ENCODE measurements at places on chromosomes 12 and 14.

DNA sequence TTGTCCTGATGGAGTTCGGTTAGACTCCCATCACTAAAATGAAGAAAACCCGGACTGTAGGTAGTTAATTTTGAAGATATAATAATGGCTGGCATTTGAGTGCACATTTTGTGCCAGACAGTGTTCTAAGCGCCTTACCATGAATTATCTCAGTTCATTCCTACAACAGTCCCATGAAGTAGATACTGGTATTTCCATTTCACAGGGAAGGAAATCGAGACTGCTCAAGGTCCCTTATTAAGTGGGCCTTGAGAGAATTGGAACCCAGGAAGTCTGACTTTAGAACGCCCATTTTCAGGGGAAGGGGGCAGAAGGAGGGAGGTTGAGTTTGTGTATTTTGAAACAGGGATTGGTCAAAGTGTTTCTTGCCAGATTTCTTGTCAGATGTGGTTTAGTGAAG lies 855 bp downstream of the MNAT1 start:
- no peak for DNase-seq

DNA sequence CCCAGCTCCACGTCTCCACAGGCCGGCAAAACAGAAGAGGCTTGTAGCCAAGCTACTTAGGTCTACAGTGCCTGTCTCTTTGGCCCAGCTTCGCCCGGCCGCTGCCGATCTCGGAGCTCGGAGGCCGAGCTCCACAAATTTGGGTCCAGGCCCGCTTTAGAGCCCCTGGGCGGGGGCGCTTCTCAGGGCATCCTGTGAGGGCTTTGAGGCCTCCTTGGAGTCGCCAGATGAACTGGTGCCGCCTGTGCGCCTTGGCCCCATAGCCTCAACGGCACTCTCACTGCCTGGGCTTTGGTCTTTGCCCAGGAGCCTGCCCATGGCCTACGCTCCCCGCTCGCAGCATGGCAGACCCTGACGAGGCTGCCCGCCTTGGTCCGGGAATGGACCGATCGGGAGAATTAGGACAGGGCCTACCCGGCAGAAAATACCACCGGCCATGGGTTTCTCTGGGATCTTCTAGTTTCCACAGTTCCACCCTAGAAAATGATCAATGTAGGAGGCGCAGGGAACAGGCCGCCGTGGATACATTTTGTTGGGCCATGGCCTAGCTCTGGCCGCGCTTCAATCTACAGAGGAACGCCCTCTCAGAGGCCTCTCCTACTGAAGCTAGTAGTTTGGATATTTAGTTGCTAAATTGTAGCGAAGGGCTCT lies 953 bp upstream of the NKX2-8 start:
- DNase-seq, result no peak

GRCh38 chr12:16962889-16963288 lies 356.9 kb upstream of the LMO3 start:
- DNase-seq, result no peak

DNA sequence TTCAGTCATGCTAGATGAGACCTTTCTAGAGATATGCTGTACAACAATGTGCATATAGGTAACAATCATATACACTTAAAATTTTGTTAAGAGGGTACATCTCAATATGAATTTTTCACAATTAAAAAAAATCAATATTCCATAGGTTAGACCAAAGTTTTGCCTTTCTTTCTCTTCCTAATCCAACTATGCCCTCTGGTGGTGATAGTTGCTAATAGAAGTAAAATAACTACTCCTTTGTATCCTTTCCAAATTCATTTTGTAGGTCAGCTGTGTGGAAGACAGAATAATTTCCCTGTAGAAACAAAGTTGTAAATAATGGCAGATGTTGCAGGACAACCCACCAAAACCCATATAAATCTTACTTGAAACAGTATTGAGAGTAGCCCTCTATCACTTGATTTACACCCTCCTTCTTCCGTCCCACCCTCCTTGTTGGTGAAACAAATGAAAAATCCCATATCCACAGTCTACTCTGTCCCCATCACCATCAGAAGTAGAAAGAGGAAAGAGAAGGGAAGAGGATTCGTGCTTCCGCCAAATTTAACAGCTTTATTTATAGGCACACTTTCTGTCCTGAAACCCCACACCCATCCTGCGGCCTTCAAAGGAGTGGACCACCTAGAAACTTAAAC lies 34.2 kb upstream of the KICS2 start:
- peak; percentile 46 for DNase-seq

DNA sequence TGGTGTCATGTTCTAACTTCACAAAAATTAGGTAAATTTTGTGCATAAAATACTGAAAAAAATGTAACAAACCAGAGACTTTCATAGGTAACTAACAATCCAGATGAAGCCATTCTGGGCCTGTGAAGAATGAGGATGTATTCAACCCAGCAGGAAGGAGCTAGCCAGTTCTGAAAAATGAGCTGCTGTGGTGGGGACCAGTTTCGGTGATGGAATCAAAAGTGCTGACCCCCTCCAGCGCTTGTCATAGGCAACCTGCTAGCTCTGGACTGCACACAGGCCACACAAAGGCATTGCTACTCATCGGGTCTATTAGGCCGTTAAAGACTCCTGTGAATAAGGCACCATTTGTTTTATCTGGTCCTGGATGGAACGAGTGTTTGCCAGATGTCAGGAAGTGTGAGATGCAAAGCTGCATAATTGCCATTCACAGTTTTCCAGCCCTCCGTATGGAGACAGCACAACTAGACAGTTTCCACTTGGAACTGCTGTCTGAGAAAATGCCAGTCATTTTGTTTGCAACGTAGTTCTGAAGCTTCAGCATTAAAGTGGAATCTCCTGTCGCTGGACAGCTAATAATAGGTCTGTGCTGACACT lies 3.3 kb upstream of the RIMBP2 start:
- no peak for DNase-seq

- no peak for DNase-seq
Measured at GRCh38 chr14:99730876-99731546, 46.9 kb downstream of the CYP46A1 start.

GRCh38 chr14:32545506-32546210 lies 216.6 kb downstream of the AKAP6 start:
- no peak for DNase-seq

DNA sequence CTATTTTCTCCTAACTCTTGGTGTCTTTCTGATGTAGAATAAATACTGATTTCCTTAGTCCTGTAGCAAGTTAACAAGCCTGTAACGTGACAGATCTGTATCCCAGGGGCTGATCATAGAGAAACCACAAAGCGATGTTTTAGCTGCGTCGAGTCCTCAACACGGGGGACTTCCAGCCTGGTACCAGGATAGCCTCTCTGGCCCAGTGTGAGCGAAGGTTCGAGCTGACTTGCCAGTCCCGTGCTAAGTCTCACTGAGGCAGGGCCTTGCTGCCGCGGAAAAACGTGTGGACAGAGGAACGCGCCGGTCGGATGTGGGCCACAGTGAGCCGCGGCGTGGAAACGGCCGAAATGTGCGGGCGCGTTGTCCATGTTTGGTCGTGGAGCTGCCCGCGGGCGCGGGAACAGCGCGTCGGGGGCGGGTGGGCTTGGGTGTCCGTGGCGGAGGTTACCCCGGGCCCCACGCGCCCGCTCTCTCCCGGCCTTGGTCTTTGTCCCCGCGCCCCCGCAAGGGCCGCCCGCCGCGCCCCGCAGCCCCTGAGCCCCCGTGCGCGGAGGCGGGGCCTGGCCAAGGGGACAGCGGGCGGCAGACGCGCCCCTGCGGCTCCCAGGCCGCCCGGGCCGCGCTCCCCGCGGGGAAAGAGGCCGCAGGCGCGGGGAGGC lies 531 bp upstream of the EML1 start:
- DNase-seq, result no peak

DNA sequence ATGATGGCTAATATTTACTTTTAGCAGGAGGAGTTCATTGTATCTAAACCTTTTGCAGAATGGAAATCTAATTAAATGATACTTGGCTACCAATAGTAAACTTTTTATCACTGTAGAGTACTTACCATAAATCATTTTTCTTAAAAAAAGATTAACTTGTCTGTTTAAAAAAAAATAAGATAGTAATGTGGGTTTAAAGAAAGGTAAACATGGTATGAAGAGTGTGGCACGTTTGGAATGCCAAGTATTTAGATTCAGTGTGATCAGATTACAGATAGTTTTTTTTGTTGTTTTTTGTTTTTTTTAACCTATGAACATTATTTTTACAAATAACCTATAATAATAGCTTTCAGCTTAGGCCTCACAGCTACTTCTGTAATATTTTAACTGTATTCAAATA lies 25.8 kb downstream of the KTN1 start:
- DNase-seq, result no peak

DNA sequence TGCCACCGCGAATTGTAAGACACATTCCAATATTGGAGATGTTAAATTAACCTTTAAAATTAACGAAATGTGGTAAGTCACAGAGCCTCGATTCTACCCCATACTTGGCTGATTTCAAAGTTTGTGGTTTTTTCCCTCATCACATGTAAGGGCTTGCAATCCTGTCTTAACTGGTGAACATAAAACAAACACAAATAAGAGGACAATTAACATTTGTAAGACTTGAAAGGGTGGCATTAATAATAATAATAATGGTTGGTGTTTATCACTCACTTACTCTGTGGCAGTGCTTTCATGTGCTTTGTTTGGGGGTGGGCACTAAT lies 26.6 kb downstream of the PPFIBP1 start:
- DNase-seq, result no peak

DNA sequence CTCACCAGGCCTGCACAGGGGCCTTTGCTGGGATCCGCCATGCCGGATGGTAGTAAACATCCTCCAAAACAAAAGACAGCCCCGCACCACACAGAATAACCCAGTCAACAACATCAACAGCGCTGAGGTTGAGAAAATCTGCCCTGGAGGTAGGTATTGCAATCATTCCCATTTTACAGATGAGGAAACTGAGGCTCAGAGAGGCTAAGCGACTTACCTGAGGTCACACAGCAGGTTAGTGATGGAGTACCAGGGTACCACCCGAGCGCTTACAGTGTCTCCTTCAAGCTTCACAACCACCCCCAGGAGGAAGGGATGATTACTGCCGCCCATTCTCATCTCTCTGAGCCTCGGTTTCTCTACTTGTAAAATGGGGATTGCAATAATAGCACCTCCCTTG lies 14.9 kb downstream of the TRPV4 start:
- DNase-seq, result no peak

GRCh38 chr14:57746563-57746962 lies 119.3 kb downstream of the SLC35F4 start:
- DNase-seq, result no peak

DNA sequence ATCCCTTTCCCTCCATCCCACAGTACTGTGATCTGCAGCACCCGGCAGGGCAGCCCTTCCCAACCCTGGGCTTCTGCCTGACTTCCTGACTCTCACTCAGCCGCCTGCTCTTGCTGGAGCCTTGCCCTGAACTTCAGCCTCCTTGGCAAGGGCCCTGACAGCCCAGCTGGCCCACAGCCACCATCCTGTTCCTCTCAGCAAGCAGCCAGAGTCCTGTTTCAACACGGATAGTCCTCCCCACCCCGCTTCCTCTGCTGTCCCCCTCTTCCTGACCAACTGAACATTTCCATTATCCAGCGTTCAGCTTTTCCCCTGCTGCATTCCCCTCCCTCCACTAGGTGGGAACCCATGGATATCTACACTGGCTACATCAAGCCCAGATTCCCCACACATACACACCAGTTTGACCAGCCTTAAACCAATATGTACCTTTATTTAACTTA lies 74.0 kb upstream of the MDM1 start:
- peak; percentile 68 for DNase-seq

DNA sequence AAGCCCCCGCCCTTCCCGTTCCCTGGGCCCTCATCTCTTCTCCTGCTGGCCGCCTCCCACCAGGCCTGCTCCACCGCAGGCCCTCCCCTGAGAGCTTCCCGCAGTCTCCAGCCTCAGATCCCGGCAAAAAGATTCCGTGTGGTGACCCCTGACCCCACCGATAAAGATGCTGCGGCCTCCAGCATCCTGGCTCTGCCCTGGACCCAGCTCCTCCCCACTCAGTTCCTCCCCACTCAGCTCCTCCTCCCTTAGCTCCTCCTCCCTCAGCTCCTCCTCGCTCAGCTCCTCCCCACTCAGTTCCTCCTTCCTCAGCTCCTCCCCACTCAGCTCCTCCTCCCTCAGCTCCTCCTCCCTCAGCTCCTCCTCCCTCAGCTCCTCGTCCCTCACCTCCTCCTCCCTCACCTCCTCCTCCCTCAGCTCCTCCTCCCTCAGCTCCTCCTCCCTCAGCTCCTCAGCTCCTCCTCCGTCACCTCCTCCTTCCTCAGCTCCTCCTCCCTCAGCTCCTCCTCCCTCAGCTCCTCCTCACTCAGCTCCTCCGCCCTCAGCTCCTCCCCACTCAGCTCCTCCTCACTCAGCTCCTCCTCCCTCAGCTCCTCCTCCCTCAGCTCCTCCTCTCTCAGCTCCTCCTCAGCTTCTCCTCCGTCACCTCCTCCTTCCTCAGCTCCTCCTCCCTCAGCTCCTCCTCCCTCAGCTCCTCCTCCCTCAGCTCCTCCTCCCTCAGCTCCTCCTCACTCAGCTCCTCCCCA lies 17.0 kb downstream of the NOC4L start:
- DNase-seq, result no peak

DNA sequence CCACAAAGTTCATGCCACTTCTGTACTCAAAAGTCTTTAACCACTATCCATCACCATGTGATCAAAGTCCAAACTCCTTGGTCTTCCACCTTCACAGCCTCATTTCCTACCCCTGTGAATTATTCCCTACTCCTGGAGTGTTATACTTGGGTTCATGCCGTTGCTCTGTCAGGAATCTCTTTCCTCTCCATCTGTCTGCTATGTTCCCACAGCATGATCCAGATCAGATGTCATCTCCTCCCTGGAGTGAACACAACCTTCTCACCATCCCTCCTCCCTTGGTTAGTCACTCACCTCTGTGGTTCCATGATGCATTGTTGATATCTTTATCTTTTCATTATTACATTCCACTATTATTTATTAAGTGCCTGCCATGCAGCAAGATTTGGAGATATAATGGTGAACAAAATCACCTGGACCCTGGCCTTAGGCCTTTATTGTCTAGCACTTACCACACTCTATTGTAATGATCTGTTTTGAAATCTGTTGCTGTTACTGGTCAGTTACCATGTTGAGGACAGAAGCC lies 22.4 kb downstream of the LACRT start:
- DNase-seq, result no peak

- no peak for DNase-seq
Measured at GRCh38 chr14:104855532-104856090, 9.5 kb upstream of the CEP170B start.

GRCh38 chr12:127147724-127148123 lies 1119.2 kb upstream of the TMEM132C start:
- DNase-seq, result no peak

GRCh38 chr12:96623656-96624217 lies 134.4 kb downstream of the CFAP54 start:
- no peak for DNase-seq

DNA sequence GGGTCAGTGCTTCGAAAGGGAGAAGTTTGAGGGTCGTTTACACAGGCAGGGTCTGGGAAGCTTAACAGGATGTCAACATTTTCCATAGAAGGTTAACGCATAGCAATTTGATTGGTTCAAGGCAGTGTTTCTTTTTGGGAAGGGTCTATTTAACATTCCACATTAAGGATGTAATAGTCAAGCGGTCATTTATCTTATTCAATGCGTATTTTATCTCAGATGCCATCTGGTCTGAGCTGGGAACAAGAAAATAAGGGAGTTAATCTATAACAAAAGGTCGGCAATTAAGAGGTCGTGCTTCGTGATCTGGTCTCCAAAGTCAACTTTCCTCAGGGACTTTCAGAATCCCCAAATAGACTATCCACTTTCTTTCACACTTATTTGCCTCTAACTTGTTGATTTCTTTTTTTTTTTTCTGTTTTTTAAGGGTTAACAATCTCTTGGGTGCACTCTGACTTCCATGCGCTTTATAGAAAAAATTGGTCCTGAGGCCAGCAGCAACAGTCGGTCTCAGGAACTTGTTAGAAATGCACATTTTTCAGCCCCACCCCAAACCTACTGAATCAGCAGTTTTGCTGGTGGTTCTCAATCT lies 550 bp upstream of the RESF1 start:
- DNase-seq, result no peak

- DNase-seq, result no peak
Measured at GRCh38 chr14:53227154-53227718, 74.1 kb upstream of the DDHD1 start.
